GM04503 (cell line): ENCODE measurements at places on chromosomes 6 and 20.

DNA sequence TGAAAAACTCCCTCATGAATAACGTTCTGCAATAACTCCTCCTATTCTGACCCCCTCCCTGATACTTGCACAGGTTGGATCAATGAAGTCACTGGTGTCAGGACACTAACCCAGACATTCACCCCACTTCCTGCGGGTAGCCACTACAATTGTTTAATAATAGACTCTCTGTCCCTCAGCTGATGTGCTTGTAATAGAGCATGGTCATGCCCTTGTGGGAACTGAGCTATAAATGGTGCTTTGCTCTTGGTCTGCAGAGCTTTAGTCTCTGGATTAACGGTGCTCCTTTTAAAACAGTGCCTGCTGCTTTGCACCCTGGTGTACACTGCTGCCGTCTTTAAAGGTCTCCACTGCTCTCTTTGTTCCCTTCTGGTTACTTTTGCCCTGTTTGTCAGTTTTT lies 127.3 kb downstream of the BACH2 start:
- DNase-seq = no peak

DNA sequence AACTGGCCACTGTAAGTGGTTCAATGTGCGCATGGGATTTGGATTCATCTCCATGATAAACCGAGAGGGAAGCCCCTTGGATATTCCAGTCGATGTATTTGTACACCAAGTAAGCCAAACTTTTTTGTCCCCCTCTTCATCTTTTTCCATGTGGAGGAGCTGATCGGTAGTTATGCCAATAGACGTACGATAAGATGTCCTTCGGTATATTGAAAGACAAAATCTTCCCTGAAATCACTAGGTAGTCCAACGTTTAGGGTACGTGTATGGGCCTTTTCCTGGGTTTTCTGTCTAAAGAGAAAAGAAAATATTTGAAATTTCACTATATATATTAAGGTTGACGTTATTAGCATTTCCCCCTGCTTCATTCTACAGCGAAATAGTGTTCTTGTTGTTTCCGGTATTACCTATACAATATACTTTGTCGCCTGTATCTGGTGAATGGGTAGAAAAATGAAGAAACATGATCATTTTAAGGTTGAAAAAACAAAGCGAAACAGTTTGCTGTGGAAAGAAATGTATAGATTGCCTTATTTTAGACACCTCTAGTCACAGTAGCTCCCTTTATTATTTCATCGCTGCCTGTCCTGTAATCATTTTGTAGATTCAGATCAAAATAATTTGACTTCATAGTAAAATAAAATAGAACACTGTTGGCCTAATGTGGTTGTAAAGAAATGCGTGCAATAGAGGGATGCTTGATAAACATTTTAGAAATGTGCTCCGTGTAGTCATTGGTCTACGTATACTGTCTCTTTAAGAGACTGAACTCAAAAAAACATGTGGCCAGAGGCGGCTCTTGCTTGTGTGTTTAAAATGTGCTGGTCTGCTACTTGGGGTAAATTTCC lies 1.5 kb downstream of the LIN28B start:
- DNase-seq = no peak

GRCh38 chr6:122758927-122759334 lies 20.6 kb upstream of the FABP7 start:
- no peak for DNase-seq

DNA sequence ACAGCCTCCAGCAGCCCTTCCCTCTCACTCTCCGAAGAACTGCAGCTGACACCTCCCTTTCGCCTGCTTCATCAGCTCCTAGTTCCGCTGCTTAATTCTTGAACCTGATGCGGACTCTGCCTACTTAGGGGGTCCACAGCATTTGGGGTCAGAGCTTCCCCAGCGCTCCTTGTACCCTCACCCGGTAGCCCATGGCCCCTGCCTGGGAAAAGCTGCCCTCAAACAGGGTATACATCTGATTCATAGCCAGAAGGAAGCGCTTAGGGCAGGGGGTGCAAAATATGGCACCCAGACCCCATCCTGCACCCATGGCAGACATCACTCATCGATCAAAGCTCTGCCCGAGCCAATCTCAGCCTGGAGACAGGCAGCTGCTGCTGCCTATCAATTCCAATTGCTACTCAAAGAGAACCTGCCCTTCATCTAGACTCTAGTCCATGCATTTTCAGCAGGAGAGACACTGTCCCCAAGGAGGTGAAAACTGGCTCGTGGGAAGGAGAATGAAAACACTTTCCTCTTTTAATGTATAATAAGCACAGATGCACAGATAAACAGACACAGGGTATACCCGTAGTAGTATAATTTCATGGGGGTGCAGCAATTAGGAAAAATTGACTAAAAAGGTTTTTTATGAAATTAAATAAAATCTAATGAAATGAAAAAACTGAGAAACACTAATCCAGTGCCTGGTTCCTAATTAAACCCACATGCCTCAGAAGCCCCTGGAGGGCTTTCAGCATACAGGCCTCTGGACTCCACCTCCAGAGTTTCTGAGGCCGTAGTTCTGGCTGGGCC lies 194.8 kb downstream of the PREX1 start:
- no peak for DNase-seq

DNA sequence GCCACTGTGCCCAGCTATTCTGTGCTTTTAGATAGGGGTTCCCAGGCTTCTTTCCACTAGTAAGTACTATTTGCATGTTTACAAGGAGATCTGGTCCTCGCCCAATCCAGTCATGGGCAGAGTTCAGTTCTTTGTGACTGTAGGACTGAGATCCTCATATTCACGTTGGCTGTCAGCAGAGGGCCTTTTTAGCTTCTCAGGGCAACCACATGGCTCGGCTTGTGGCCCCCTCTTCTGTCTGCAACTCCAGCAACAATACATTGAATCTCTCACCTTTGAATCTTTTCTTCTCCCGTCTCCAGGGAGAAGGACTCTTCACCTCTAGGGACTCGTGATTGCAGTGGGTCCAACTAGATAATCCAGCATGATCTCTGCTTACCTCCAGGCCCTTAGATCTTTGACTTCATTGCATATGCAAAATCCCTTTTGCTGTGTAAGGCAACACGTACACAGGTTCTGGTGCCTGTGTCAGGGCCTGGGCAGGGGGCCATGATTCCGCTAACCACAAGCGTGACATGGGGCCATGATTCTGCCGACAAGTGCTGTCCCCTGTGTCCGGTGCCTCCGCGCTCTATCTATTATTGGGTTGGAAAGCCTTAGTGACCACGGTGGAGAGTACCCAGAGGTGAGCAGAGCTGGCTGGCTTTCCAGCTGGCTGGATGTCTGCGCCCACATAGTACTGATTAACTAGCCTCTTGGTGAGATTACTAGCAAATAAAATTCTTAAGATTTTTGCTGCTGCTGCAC lies 5.1 kb downstream of the CCR6 start:
- no peak for DNase-seq

GRCh38 chr6:8415913-8416312 lies 19.4 kb downstream of the SLC35B3 start:
- no peak for DNase-seq

GRCh38 chr20:18050628-18051027 lies 7.1 kb downstream of the OVOL2 start:
- DNase-seq = no peak

GRCh38 chr6:107695061-107695720 lies 128.9 kb downstream of the SCML4 start:
- DNase-seq = no peak

GRCh38 chr6:16539086-16539931 lies 222.0 kb downstream of the ATXN1 start:
- no peak for DNase-seq

DNA sequence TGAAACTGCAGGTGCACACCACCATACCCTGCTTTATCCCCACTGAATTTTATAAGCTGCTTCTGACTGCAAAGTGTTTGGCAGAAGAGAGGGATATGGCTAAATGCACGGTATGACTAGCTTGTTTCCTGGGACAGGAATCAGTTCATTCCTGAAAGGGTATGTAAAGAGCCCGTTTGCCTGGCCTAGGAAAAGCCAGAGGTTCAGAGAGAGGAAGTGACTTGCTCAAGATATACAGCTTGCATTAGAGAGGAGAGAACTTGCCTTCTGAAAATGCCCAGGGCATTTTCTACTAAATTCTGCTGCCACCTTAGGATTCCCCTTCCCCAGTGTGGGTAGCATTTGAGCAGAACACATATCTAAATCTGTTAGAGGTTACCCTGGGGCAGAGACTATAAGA lies 683 bp upstream of the GCNT2 start:
- no peak for DNase-seq

DNA sequence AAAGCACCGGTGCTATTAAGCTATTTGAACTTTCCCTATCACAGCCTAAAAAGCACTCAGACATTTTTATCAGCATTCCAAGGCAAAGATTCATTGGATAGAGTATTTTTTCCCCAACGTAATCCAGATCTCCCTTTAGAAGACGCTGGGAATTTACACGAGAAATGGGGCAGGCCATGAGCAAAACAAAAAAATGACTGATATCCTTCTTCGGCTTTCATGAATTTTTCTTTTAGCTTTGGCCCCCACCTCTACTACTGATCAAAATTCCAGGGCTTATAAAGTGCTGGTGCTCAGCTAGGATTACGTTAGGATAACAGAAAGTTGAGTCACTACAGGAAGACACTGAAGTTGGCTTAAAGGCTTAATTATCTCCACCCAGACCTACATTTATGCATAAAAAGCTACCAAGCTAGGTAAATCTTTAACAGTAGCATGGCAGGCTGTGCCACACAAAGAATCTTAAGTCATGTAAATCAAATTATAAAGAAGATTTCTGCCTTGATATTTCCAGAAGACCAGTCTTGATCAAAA lies 418.5 kb upstream of the BTBD3 start:
- no peak for DNase-seq

DNA sequence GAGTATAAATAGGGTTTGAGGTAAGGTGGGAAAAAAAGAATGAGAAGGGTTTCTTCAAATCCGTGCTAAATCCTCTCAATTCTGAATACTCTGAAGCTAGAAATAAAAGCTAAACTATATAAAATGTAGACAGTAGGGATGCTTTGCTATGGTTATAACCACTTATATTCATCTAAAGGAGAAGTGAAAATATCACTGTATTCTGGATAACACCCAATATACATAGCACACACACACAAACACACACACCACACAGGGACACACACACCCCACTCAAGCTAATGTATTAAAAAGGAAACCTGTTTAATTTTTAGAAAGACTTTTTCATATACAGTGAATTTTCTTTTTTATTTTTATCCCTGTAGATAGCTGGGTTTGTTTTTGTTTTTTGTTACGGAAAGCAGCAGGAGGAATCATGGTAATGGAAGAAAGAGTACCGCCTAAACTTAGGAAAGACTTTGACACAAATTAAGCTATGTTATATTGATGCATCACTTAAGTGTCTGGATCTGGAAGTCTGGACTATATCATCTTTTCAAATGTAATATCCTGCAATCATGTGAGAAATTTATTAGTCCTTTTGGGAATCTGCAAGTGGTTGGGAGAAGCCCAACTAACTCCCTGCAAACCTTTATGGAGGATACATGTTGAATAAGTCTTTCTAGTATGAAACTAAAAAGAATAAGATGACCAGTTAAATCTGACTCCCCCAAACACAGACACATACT lies 68.4 kb upstream of the FABP7 start:
- DNase-seq = no peak

- DNase-seq = no peak
Measured at GRCh38 chr6:169998457-169998856, 247.0 kb downstream of the ERMARD start.

GRCh38 chr20:53706466-53707370 lies 113.1 kb upstream of the ZNF217 start:
- DNase-seq = peak; percentile 75

GRCh38 chr6:101296169-101296960 lies 97.1 kb upstream of the GRIK2 start:
- DNase-seq = peak; percentile 40

- DNase-seq = no peak
Measured at GRCh38 chr6:89242574-89243330, 25.6 kb upstream of the GABRR1 start.

DNA sequence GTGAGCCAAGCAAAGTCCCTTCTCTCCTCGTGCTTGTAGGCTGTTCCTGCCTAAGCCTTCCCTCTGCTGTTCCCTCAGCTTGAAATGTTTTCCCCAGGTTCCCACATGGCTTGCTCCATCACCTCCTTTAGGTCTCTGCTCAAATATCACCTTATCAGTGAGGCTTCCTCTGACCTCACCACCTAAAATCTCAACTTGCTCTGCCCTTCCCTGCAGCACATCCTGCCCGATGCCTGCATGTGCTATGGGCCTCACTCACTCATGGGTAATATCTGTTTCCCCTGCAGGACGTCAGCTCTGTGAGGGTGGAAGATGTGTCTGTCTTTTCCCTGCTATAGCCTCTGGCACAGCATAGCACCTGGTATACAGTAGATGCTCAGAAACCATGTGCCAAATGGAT lies 29.9 kb upstream of the FKBP1A start:
- no peak for DNase-seq

GRCh38 chr6:126300735-126301134 lies 39.2 kb upstream of the CENPW start:
- DNase-seq = no peak

DNA sequence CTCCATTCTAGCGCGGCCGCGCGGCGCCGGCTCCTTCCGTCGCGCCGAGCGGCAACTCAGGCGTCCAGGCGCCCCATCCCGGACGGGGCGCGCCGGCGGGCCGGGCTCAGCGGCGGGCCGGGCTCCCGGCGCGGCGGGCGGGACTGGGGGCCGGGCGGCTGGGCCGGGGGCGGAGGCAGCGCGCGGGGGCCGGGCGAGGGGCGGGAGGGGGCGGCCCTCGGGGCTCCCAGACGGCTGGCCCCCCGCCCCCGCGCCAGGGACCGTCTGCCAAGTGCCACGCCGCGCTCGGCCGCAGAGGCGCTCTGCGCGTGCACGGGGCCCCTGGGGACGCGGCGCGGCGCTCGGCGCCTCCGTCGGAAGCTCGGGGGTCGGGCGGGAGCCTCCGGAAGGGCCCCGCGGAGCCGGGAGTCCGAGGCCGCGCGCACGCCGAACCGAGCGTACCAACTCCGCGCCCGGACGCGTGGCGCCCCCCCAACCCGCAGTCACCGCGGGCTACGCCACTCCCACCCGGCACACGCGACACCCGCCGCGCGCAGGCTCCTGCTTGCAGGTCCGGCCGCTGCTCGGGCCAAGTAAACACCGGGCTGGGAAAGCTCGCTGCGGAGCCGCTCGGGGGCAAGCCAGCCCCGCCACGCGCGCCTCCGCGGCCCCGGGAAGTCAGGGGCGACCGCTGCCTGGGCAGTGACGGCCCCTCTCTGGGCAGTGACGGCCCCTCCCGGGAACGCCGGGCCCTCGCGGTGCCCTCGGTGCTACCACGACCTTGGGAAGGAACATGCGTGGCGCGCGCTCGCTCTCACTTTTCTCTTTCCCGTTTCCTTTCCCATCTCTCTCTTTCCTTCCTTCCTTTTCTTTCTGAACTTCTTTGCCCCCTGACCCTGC lies at the start of gene PREX1:
TSS of gene PREX1 (minus strand) at position 145 of the 879 bp plus-strand sequence. CDS start at position 6, 139 bp downstream.
- DNase-seq = no peak
